Activated naive CD4-positive, alpha-beta T cell (primary cell): ENCODE measurements at places on chromosomes 3 and 15.

GRCh38 chr15:50117431-50118027 is 1.5 kb downstream of the ATP8B4 start:
- no peak for DNase-seq

DNA sequence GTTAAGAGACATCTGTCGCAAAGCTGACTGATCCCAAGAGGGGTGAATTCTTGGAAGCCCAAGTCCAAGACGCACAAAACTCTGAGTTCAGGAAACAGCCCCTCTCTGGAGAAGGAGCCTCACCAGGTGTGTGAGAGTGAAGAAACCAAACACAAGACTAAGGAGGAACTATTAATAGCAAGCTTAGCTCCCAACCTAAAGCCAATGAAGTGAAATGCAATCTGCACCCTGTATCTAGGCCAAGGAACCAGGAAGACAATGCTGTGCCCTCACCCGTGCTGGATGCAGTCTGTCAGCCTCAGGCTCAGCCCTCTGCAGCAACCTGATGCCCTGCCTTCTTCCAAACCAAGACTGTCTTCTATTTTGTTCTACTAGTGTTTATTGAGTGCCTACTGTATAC is 22.5 kb upstream of the THBS1 start:
- no peak for DNase-seq

DNA sequence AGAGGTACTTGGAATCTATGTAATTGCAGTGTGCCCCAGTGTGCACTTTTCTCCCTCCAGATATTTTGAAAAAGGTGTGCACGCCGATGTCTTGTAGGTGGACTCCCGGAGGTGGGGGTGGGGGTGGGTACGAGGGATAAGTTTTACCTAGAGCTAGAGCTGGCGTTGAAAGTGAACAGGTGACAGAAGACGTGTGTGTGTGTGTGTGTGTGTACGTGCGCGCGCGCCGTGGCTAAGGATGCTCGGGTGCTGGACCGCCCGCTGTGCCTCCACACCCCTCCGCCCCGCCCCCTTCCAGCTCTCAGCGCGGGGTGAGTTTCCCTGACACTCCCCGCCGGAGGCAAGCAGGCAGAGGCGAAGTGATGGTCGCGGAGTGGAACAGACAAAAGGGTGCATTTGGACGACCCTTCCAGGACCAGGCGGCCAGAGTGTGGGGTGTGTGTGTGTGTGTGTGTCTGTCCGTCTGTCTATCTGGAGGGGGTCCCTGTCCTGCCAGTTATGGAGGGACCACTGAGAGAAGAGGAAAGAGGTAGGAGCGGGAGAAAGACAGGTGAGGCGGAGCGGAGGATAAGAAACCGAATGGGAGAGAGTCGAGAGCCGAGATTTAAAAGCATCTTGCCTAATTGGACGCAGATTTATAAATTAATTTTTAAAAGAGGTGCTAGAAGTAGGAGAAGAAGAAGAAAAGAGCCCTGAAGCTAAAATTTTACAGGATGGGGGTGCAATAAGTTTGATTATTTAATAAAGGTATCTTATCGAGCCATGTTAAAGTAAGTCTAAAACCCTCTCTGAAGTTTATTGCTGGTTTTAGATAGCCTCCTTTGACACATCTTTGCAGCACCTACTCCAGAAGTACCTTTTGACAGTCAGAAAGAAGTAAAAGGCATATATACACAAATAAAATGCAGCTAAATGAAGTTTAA is 335.8 kb upstream of the THRB start:
- DNase-seq: peak; percentile 0

GRCh38 chr3:13703071-13703470 is 154.1 kb downstream of the FBLN2 start:
- no peak for DNase-seq

DNA sequence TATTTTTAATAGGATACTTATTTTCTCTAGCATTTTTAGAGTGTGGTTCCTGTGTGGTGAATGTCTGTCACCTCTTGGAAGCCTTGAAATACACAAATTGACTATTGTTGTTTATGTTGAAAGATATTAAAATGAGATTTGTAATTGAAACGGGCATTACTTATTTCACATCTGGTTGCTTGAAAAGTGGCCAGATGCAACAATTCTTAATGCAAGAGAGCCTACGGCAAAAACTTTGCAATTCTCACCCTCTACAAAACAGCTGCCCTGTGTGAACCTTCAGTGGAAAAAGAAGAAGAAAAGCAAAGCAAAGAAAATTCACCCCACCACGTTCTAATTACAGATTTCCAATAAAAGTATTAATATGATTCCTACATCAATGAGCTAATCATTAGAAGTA is 46.6 kb downstream of the PPARG start:
- DNase-seq: no peak

GRCh38 chr3:69460034-69460433 is 74.1 kb upstream of the FRMD4B start:
- DNase-seq: no peak

DNA sequence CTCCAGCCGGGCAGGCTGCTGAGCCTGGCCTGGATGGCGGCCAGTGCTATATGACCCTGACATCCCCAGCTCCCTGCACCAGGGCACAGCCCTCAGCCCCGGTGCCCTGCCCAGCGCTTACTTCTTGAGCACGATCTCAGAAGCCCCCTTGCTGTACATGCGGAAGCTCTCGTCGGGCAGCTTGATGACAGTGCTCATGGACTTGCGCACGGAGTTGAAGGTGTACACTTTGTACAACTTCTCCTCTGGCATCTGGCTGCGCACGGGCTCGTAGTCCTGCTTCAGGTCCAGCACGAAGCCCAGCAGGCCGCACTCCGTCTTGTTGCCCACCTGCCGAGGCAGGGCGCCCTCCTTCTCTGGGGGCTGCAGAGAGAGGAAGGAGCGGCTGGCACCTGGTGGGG is 38.8 kb upstream of the SEC13 start:
- DNase-seq: no peak

DNA sequence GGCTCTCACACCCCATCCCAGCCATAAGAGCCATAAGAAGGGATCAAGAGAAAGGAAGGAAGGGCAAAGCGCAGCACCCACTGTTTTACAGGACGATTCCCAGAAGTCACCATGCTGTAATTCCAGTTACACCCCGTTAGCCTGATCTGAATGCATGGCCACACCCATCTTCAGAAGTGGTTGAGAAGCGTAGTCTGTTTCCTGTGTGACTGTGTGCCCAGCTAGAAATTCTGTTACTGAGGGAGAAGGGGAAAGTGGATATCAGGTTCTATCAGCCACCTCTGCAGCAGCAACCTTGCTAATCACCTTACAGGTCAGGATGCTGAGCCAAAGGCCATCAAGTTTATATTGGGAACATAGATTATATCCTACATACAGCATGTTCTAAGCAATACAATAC is 260.0 kb downstream of the ABHD5 start:
- DNase-seq: no peak

- no peak for DNase-seq
These were observed 80.3 kb upstream of the ABHD17C start for GRCh38 chr15:80614711-80615360.

- DNase-seq: no peak
These were observed 12.5 kb upstream of the CADM2 start for GRCh38 chr3:84946240-84946639.

DNA sequence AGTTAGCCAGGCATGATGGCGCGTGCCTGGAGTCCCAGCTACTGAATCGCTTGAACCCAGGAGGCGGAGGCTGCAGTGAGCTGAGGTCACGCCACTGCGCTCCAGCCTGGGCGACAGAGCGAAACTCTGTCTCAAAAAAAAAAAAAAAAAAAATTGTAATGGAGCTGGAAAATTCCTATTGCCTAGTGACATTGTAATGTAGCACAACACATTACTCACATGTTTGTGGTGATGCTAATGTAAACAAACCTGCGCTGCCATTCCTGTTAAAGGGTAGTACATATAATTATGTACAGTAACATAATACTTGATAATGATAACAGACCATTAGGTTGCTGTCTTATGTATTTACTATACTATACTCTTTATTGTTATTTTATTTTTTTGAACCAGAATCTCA is 39.1 kb downstream of the KNL1 start:
- DNase-seq: no peak

DNA sequence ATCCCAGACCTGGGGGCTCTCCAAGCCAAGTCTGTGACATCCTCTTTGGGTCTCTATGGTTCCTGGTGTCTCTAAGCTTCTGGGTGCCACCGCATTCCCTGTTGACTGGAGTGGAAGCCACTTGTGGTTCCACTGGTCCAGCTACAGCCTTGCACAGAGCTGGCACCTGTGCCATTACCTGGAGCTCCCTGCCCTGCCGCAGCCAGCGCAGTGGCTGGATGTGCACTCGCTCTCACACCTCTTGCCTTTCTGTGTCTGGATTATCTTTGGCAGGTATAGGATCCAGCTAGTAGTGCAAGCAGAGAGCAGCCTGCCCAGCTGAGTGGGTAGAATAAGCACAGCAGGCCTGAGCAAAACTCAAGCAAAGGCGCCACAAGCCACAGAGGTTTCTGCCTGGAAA is 1635.5 kb downstream of the OTOL1 start:
- no peak for DNase-seq

- no peak for DNase-seq
These were observed 1.0 kb downstream of the ATP2C1 start for GRCh38 chr3:130894986-130895280.

DNA sequence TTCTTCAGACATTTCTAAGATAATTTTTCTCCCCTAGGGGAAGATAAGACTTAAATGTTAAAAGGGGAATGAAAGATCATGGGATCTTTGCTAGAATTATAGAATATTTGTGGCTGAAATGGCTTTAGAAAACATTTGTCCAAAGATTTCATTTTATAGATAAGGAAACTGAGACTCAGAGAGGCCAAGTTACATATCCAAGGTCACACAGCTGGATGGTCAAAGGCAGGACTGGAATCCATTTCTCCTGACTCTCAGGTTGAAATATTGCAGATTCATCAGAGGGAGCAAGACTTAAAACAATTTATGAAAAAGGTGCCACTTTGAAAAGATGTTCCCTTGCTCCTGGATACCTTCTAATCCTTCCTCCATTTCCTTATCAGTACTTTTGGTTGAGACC is 19.5 kb upstream of the LEKR1 start:
- DNase-seq: no peak

DNA sequence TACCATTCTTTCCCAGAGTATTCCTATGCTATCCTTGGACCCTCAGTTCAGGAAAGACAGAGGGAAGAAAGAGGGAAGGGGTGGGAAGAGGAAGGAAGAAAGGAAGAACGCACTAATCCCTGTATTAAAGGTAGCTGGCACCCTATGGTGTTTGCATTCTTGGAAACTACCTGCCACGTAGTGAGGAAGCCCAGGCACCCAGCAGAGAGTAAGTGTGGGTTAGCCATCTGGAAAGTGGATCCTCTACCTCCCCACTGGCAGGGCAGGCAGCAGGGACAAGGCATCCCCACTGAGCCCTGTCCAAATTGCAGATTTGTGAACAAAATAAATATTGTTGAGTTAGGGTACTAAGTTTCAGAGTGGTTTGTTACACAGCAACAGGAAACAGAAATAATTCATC is 8.8 kb downstream of the RBP1 start:
- no peak for DNase-seq

DNA sequence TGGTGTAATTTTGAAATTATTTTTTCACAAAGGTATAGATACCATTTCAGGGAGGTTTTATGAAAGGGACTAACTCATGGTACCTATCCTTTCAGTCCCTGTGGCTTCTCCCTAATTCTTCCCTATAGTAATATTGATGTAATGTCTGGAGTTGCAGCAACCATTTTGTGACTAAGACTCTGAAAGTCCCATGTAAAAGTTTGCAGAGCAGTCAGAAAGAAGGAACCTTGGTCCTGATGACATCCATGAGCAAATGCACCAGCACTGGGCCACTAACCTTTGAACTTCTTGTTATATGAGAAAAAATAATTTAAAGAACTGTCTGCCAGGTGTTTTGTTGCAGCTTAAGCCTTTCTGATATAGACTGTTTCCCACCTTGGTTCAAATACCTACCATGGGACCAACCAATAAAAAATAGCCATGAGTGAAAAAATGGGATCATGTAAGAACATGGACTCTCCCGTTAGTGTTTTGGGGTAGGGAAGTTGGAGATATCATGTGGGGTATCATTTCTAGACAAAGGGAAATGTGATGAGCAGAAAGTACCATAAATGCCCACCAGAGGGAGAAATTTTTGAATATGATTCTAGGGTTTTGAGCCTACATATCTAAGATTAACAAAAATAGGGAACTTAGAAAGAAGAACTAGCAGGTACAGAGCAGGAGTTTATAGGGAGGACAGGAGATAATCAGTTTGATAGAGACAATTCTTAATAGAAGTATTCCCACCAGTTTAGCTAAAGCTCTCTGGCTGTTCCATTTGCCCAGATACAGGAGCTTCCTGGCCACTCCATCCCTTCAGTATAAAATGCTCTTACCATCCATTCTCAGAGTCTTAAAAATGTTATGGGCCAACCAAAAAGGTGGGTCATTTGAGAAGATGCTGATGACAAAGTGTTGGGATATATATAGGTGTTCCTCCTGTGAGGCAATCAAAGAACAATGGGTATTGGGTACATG is 3.4 kb upstream of the CPOX start:
- DNase-seq: no peak

DNA sequence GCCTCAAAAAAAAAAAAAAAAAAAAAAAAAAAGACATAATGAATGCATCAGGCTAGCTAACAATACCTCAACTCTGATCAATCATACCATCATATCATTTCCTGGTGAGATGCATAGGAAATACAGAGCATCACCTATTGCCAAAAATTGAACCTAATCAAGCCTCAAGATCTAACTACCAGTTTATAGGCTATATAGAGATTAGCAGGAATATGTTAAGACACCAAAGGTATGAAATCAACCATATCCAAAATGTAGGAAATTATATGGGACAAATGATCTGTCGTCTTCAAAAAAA is 387 bp upstream of the VPS33B start:
- no peak for DNase-seq

DNA sequence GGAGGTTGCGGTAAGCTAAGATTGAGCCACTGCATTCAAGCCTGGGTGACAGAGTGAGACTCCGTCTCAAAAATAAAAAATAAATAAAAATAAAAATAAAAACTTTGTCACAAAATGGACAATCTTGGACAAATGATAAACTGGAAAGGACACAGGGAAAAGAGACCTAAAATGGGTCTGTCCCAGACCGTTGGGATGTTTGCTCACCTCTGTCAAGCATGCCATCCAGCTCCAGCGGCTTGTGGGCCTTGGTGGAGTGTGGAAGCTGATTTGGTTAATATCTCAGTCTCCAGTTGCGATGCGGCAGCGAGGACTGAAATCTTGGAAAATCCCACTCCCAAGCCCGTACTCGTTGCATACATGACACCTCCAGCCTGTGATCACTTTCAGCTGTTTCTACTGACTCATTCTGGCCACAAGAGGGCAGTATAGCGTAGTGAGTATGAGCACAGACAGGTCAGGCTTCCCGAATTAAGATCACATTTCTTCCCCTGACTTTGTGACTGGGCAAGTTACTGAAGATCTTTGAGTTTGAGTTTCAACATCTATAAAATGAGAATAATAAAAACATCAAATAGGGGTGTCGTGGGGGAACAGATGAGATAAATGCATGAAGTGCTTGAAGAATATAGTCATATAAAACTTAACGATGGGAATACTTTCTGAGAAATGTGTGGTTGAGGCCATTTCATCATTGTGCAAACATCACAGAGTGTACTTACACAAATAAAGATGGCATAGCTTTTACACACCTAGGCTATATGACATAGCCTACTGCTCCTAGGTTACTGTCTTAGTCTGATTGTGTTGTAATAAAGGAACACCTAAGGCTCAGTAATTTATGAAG is 19.6 kb upstream of the MOBP start:
- no peak for DNase-seq

GRCh38 chr3:126129398-126129891 is 45.5 kb upstream of the SLC41A3 start:
- DNase-seq: no peak

- no peak for DNase-seq
These were observed 121.4 kb downstream of the RFTN1 start for GRCh38 chr3:16392065-16392464.

GRCh38 chr15:53072077-53072476 is 281.9 kb upstream of the ONECUT1 start:
- no peak for DNase-seq
